NCI-H1048 (cell line): ENCODE measurements at places on chromosomes 5 and 9.

DNA sequence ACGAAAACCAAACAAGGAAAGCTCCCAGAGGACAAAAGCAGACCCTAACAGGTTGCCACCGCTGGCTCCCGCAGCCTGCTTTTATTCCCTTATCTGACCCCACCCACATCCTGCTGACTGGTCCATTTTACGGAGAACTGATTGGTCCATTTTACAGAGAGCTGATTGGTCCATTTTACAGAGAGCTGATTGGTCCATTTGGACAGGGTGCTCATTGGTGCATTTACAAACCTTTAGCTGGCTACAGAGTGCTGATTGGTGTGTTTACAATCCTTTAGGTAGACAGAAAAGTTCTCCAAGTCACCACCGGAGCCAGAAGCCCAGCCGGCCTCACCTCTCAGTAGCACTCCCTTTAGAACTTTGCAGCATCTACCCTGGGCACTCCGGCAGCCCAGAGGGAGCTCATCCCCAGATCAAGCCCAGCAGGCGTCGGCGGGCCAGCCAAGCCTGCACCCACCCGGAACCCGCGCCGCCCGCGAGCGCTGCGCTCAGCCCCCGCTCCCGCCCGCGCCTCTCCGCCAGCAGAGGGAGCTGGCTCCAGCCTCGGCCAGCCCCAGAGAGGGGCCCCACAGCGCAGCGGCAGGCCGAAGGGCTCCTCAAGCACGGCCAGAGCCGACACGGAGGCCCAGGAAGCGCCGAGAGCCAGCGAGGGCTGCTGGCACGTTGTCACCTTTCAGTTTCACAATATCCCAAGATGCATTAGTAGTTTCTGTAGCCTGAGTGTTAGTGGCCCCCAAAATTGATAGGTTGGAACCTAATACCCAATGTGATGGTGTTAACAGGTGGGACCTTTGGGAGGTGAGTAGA is 35.3 kb upstream of the CLPTM1L start:
- DNase-seq = no peak

DNA sequence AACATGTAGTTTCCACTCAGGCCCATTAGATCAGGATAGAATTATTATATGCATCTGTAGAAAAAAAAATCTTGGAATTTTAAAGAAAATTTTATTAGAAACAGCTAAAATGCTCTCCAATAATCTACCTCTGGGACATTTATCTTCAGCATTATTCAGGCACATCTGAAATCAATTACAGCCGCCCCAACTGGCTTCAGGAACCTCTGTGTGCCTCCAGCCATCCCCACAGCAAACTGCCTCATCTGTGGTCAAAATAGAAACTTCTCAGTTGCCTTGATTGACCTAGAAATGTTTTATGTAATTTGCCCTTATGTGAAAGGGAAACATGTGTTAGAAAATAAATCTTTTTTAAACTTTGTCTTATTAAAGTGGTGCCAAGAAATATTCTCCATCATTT is 120.1 kb upstream of the LPAR1 start:
- no peak for DNase-seq

DNA sequence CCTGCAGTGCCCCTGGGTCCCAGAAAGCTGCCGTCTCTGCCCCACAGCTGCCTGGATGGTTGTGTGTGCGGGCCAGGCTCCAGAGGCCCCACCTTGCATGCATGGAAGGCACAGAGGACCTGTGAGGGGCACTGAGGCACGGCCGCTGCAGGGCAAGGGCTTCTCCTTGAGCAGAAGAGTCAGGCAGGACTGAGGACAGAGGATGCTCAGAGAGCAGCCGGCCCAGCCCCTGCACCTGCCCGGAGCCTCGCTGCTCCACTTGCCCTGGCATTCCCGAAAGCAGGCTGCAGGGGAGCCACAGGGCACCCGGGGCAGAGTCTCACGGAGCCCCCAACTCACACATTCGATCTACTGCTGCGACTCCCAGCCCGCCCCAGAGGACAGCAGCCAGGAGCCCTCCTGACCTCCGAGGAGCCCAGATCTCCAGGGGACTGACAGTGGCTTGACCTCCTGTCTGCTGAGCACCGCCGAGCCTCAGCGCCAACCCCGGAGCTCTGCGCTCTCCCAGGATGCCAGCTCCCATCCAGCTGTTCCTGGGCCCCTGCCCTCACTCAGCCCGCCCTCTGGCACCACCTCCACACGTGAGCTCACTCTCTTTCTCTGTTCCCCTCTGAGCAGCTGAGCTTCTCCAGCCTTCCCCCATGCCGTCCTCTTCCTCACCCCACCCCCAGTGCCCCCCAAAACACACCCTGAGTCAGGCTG is 95.0 kb downstream of the KCNT1 start:
- DNase-seq = no peak

GRCh38 chr5:141826674-141827073 is 51.5 kb downstream of the PCDH1 start:
- no peak for DNase-seq

GRCh38 chr5:170056561-170057267 is 49.0 kb upstream of the FOXI1 start:
- no peak for DNase-seq

- DNase-seq = no peak
Measured at GRCh38 chr9:138047469-138048040, 170.0 kb downstream of the CACNA1B start.

DNA sequence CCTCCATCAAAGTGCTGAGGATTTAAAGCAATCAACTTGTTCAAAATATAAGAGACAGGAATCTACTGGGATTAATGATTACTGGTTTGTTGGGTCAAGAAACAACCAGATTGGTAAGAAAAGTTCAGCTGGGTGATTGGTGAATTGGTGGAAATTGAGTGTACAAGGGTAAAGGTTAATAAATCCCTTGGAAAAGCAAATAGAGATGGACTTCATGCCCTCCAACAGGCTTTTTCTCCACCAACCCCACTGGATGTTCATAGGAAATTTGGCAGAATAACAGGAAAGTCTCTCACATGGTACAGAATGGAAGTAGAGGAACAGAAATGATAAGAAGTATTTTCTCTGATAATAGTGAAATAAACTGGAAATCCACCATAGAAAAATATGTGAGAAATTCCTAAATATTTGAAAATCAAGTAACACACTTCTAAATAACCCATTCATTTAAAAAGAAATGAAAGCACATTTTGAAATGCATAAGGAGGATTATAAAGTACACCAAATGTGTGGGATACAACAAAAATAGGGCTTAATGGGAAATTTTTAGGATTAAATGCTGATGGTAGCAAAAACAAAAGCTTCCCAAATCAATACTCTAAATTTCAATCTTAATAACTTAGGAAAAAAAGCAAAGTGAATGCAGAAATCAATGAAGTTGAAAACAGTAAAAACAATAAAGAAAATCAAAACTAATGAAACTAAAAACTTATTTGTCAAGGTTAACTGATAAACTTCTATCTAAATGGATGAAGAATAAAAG is 426.2 kb downstream of the HTR1A start:
- DNase-seq = no peak

- no peak for DNase-seq
Measured at GRCh38 chr5:98296426-98296825, 477.0 kb upstream of the RGMB start.

DNA sequence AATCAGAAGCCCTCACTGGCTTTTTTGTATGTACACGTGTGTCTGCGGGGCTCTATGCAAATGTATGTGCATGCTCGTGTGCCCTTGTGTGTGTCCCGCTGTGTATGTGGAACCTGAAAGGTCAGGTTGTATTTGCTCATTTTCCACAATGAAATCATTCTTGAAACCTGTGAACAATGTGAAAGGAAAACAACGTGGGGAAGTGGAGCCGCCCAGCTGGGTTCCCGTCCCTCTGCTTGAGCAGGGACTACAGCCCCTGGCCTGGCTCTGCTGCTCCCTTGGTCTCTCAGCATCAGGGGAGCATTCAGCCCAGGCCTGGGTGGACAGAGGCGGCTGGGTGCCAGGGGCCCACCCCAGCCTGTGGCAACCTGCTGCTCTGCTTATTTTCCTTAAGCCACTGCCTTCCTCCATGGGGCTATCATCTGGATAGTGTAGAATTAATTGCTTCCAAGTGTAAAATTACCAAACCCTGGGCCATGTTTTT is 3.0 kb downstream of the ECSCR start:
- DNase-seq = no peak

GRCh38 chr9:84917366-84918070 is 248.0 kb downstream of the NTRK2 start:
- DNase-seq = no peak

DNA sequence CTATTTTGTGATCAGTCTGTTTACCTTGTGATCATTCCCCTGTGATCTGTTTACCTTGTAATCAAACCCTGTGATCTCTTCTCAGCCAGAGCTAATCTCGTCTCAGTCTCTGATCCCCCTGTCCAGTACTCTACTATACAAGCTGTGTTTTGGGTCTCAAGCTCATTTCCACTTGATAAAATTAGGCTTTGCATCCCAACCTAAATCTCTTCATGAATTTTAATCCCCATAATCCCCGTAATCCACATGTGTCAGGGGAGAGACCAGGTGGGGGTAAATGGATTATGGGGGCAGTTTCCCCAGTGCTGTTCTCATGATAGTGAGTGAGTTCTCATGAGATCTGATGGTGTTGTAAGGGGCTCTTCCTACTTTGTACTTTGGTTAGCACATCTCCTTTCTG is 157.2 kb downstream of the PRR16 start:
- DNase-seq = no peak

DNA sequence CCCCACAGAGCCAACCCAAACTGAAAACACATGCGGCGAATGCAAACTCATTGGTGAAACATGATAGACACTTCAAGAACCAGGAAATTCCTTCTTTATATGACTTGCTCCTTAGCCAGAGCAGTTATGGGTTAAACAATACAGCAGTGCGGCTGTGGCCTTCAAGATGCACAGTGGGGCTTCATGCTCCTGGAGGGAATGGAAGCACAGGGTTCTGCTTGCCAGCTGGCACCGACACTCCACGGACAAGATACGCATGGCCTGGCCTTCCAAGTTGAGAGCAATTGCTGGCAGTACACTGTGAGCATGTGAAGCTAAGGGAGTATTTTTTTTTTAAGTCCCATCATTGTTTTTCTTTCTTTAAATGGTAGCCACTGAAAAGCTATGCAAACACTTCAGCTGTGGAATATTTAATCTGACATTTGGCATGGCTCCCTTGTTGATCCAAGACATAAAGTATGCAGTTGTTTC is 451.6 kb upstream of the CD180 start:
- no peak for DNase-seq

DNA sequence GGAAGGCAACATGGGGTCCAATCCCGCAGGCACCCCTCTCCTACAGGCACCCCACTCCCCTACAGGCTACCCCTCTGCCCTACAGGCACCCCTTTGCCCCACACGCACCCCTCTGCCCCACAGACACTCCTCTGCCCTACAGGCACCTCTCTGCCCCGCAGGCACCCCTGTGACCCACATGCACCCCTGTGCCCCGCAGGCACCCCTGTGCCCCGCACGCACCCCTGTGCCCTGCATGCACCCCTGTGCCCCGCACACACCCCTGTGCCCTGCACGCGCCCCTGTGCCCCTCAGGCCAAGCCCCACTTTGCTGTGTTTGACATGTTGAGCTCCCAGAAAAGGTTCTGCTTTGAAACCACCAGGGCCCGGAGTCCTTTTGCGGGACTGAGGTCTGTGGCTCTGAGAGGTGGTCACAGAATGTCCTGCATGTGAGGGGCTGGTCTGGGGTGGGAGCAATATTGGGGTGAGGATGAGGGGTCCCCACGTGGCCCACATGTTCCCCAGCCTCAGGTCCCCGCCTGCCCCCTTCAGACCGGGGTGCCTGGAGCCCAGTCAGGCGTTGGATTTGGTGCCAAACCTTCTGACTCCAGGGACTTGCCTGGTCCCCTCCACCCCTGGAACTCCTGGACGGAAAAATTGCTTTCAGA is 616 bp upstream of the QRFP start:
- DNase-seq = no peak
